KBM-7 (cell line): ENCODE measurements at places on chromosomes 1 and 21.
A peak's percentile ranks its signal among the peaks of the same experiment; 100 is the strongest.

GRCh38 chr1:27666791-27667254 lies 5.2 kb downstream of the IFI6 start:
- DNase-seq = peak; percentile 47

DNA sequence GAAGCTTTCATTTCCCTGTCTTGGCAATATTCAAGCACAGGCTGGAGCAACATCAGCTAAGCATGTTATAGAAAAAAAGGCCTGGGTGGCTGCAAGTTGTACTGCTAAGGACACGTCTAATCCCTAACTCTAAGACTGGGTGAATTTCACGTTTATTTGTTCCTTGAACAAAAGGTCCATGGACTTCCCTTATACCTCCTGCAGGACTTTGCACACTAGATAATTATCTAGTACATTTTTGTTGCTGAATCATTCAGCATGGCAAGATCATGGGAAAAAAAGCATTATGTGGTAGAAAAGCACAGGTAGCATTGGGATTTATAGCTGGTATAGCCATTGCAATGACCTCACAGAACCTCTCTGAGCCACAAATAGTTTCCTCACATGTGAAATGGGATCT lies 130.7 kb upstream of the DMRTA2 start:
- DNase-seq = no peak

GRCh38 chr1:171850651-171851350 lies 9.5 kb downstream of the DNM3 start:
- no peak for DNase-seq

DNA sequence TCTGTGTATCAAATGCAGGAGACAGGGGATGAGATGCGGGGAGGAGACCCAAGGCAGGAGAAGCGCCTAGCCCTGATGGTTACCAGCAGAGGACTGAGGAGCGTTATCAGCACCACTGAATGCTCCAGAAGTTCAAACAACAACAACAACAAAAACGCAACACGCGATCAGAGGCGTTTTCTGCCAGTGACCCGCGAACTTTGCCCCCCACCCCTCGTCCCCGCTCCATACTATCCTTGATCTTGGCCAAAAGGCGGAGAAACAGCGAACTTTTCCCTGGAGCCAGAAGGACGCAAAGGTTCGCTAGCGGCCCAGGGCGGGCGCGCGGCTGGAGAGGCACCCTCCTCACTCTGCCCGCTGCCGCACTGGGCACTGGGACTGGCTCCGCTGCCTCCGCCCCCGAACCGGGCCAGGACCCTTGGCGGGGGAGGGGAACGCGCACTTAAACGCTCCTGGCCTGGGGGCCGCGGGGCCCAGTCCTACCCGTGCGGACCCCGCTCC lies 699 bp downstream of the ECHDC2 start:
- DNase-seq = no peak

DNA sequence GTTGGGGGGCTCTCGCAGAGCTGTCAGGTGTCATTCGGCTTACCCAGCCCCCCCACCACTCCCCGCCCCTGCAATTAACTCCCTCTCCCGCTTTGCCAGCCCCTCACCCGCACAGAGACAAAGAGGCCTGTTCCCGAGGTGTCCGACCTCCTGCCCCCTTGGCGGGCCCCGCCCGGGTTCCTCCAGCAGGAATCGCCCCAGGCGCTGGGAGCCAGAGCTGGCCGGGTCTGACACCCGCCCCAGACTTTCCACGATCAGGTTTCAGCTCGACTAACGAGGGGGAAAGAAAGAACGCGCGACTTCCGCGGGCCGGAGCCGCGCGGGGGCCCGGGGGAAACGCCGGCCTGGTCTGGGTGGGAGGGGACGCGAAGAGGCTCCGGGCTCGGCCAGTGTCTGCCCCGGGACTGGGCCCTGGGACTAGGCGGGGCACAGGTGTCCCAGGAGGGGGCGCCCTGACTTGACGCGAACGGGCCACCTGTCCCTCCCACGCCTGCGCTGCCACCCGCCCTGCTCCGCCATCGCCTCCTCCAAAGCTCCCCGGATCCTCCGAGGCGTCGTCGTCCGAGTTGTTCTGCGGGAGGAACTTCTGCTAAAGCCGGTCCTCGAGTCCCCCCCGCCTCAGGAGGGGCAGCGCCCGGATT lies 36.4 kb upstream of the HHAT start:
- DNase-seq = peak; percentile 4

- DNase-seq = no peak
Observed at GRCh38 chr1:27624467-27625178, 10.4 kb downstream of the FGR start.

DNA sequence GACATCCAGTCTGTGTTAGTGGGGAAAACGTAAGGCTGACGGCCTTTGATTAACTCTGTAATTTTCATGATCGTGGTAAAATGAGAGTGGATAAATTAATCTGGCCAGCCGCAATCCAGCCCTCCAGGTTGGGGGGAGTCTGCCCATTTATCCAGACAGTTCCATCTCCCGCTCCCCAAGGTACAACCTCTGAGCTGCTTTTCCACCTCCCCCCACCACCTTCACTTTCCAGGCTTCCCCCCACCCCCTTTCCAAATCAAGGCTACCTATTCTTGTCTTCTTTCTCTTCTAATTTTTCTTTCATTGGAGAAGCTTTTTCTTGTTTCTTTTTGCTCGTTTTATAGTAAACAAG lies 6.0 kb downstream of the MIER1 start:
- DNase-seq = no peak

DNA sequence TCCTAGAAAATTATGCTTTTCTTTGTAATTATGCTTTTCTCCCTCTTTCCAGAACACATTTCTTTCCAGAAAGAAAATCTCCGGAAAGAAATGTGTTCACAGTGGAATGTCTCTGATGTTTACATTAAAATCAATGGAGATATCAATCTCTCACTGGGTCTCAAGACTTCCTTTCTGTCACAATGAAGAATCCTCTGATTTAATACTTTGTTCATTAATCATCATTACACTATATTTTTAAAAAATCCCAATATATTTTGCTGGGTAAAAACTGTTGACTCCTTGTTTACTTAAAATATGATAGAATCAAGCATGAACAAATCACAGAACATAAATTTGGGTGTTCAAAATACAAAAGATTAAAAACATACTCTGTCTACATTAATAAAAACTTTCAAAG lies 26.3 kb upstream of the TGFBR3 start:
- no peak for DNase-seq

DNA sequence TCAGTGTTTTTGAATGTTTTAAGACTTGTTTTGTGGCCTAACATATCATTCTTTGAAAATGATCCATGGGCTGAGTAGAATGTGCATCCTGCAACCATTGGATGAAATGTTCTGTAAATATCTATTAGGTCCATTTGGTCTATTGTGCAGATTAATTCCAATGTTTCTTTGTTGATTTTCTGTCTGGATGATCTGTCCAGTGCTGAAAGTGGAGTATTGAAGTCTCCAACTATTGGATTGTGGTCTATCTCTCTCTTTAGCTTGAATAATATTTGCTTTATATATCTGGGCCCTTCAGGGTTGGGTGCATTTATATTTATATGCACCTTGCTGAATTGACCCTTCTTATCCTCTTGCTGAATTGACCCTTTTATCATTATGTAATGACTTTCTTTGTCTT lies 181.5 kb downstream of the DNAH14 start:
- no peak for DNase-seq

DNA sequence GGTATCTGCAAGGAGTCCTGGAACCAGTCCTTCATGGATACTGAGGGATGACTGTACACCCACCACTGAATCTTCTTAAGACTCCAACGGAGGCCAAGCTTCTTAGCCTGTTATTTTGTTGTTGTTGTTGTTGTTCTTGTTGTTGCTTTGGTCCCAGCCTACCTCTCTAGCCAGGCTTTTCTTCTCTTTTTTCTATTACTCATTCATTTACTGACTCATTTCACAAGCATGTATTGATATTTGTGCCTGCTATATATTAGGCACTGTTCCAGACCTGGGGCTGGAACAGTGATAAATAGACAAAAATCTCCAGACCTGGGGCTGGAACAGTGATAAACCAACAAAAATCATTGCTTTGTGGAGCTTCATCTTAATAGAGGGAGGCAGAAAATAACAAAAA lies 20.4 kb downstream of the CENPF start:
- DNase-seq = no peak

- no peak for DNase-seq
Observed at GRCh38 chr1:82820816-82821215, 1020.1 kb downstream of the ADGRL2 start.

GRCh38 chr1:48943826-48944225 lies 167.1 kb upstream of the BEND5 start:
- no peak for DNase-seq

DNA sequence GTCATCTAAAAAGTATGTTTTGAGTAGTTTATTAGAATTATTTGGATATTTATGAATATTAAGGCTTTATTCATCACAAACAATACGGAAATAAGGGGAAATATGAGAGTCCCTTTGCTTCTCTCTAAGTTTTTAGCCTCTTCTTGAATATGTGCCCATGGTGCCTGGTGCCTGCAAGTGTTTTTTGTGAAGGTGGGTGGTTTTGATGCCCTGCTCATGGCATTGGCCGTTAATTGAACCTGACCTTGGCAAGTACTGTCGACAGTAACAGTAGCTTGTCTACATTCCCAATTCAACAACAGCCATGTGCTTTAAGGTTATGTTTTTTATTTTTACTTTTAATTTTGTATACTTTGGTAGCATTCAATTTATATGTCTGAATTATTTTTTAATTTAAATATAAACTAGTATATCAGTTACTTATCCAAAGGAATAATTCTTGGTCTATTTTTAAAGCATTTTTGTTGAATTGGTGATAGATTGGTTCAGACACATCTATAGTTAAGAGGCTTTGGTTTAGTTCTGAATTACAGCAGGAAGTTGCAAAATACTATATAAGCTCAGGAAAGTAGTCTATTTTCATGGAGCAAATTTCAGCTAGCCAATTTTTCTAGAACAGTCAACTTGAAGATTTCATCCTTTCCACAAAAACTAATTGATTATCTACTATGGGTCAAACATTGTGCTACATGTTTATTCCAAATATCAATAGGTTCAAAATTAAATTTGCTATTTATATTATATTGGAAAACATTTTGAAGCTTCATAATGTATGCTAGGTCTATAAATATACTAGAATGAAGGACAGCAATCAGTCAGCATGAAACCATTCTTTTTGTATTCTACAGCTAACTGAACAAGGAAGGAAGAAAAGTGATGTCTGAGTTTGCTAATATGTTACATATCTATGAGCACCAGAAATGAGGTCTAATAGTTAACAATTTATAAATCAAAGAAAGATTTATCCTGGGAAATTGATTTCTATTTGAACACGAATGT lies 184.4 kb downstream of the MRPL39 start:
- no peak for DNase-seq

GRCh38 chr1:938088-938683 lies 14.5 kb downstream of the SAMD11 start:
- DNase-seq = no peak

DNA sequence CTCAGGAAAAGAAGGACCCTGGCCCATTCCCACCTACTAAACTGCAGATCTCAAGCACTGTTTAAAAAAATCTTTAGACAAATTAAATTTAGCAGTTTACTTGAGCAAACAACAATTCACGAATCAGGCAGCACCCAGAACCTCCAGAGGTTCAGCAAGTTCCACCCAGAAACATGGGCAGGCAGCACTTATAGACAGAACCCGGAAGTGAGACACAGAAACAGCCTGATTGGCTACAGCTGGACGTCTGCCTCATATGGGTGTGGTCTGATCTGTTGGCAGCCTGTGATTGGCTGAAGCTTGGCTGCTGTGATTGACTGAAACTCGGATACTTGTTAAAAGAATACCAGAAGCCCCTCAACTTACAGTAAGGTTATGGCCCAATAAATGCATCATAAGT lies 34.7 kb upstream of the COL6A2 start:
- no peak for DNase-seq

- peak; percentile 50 for DNase-seq
Observed at GRCh38 chr21:37455504-37455911, 88.9 kb downstream of the DYRK1A start.

- no peak for DNase-seq
Observed at GRCh38 chr1:226586650-226587422, 38.3 kb downstream of the STUM start.

DNA sequence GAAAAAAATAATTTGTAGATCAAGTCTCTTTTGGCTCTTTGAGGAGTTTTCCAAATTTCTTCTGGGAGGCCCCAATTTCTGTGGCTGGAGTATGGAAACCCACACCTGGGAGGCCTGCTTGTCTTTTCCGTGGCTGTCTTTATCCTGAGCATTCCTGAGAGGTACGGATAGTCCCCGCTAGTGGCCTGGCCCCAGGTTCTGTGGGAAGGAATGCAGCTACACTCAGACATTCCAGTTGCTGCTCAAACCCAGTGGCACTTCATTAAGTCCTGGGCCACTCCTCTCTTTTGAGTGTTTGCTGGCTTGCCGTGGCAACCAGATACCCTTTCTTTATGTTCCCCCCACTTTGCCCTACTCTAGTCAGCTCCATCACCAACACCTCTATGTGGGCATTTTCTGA lies 310.4 kb downstream of the ASTN1 start:
- no peak for DNase-seq

- DNase-seq = no peak
Observed at GRCh38 chr1:22575532-22576149, 12.4 kb downstream of the EPHA8 start.

DNA sequence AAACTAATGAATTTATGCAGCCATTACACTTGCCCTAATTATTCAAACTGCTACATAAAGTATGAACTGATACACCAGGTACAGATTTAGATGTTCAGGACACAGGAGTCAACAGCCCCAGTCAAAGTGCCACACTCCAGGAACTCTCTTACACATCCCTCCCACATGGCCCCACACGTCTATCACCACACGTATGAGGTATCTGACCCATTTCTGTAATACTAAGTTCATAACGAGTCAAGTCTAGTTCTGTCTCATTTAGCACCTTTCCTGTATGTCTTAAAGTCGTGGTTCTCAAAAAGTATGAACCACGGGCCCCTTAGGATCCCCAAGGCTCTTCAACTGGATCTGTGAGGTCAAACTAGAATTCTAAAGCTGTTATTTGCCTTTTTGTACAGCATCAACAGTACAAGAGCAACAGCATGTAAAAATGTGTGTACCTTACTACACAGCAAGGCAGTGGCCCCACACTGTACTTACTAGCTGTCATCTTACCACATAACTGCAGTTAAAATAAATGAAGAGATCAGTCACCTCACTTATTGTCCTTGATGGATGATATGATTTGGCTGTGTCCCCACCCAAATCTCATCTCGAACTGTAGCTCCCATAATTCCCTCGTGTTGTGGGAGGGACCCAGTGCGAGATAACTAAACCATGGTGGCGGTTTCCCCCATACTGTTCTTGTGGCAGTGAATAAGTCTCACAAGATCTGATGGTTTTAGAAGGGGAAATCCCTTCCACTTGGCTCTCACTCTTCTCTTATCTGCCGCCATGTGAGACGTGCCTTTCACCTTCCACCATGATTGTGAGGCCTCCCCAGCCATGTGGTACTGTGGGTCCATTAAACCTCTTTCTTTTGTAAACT lies 42.6 kb downstream of the SIPA1L2 start:
- DNase-seq = no peak

DNA sequence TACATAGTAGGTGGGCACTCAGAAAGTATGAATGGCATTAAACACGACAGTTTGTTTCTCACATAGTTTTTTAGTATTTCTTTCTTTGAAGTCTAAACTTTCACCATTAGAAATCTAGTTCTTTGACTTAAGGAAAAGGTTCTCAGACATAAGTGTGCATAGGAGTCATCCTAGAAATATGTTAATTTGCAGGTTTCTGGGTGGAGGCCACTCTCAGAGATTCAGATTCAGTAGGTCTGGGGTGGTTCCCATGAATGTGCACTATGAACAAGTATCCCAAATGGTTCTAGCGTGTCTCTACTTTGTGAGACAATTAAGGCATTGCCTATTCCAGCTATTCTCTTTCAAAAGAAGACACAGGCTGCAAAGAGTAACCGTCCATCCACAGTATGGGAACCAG lies 119.3 kb downstream of the NGF start:
- DNase-seq = no peak
